H7 (cell line): ENCODE measurements at places on chromosomes 3 and 15. TPM values are rescaled to one million over a fixed set of nuclear protein-coding genes. Genes with fewer than 3 reads are reported as not detected.

- DNase-seq = no peak
Observed at GRCh38 chr15:35713733-35714132, 167.8 kb upstream of the DPH6 start.

The RPUSD2 gene
- total RNA-seq = 30.5 and 38.1 TPM in 2 replicates

The TRPC1 gene
- total RNA-seq = 16.7 and 18.3 TPM in 2 replicates

The TPRA1 gene
- total RNA-seq = 33.9 and 38.1 TPM in 2 replicates

The MKRN2OS gene
- not detected in 2 replicates for total RNA-seq

GRCh38 chr15:32746116-32746857 lies 28.5 kb downstream of the GREM1 start:
- DNase-seq = no peak

The ZDHHC23 gene
- 4.4 and 6.4 TPM in 2 replicates for total RNA-seq

DNA sequence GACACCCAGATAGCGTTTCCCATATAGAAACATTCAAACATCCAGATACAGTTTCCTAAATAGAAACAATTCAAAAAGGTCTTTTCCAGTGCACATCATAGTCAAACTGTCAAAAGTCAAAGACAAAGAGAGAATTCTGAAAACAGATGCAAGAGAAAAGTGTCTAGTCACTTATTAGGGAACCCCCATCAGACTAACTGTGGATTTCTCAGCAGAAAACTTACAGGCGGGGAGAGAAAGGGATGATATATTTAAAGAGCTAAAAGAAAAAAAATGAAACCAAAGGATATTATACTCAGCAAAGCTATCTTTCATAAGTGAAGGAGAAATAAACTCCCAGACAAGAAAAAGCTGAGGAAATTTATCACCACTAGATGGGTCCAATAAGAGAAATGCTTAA lies 22.3 kb upstream of the CX3CR1 start:
- DNase-seq = no peak

GRCh38 chr3:196454935-196455334 lies 22.7 kb upstream of the UBXN7 start:
- no peak for DNase-seq

GRCh38 chr3:125187599-125187910 lies 25.0 kb downstream of the SLC12A8 start:
- DNase-seq = peak; percentile 58

GRCh38 chr3:128835096-128835495 lies 44.3 kb upstream of the ACAD9 start:
- no peak for DNase-seq

GRCh38 chr3:139123377-139124095 lies 78.8 kb upstream of the PRR23C start:
- no peak for DNase-seq

DNA sequence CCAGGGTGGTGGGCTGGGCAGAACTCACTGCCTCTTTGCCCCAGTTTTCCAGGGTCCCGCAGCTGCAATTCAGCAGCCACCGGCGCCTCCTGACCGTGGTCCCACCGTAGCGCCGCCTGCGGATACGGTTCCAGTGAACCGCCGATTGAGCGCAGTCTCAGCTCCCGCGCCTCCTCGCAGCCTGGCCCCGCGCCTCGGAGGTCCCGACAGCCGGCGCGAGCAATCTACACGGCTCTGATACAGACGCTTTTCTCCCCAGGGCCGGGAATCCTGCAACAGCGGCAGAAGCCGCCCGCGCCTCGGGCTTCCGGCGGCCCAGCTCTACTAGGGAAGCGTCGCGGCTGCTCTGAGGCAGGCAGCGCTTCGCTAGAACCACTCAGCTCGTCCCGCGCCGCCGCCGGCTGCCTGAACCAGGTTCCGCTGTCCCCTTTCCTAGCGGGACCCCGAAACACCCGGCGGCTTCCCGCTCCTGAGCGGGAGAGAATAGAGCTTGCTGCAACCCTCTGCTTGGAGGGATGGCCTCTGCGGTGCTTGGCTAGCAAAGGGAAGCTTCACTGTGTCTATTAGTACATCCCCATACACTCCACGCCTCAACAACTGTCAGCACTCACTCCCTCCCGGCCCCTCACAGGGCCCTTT lies 3.1 kb downstream of the FOXL2NB start:
- peak; percentile 81 for DNase-seq

- no peak for DNase-seq
Observed at GRCh38 chr3:23294770-23295387, 91.8 kb downstream of the UBE2E2 start.

- peak; percentile 30 for DNase-seq
Observed at GRCh38 chr15:70051948-70052633, 45.6 kb downstream of the TLE3 start.

The ADAMTS17 gene
- total RNA-seq = 0.55 and 2.3 TPM in 2 replicates

DNA sequence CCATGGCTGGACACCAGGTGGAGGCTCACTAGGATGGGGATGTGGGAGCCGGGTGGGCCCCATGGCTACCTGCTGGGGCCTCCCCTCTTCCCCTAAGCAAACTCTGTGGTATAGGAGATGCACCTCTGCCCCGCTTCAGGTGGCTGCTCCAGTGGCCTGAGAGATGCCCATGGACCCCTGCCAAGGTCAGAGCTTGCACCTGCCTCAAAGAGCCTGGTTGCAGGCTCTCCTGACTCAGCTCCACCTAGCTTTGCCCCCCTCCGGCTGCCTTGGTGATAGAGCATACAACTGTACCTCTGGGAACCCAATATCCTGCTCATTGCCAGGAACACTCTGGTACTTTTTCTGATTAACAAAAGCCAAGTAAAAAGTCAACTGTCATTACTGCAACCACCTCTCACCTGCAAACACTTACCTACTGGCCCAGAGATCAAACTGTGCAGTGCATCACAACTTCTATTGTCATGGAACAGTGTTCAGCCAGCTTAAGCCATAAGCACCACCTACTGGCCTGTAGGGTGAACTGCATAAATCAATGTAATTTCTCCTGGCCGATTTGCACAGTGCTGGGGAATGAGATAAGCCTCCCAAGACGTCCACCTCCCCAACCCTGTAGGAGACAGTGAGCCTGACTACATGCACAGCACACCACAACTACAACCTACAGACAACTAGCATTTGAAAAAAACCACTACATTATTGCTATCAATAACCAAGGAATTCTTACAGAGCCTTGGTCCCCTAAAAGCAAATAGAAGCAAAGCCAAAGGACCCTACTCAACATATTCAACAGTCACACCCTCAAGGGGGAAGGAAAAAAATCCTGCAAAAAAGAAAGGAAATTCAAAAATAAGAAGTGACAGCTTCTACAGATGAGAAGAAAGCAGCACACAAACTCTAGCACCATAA lies 352.4 kb upstream of the ARHGEF26 start:
- peak; percentile 49 for DNase-seq

The SEC11A gene
- 153 and 187 TPM in 2 replicates for total RNA-seq

- peak; percentile 81 for DNase-seq
Observed at GRCh38 chr3:11154036-11154952, at the start of gene HRH1. Gene HRH1, plus strand, starts transcription at chr3:11154493. Its CDS starts 104,545 bp downstream, at chr3:11259038.

The CALML4 gene
- total RNA-seq = 5.6 and 7.4 TPM in 2 replicates

The HIGD2B gene
- 0.17 and 0.30 TPM in 2 replicates for total RNA-seq

The DUOX2 gene
- 0.15 TPM in 1 of 2 replicates, not detected in the other for total RNA-seq

The DNAH12 gene
- not detected in 2 replicates for total RNA-seq

- no peak for DNase-seq
Observed at GRCh38 chr15:90625037-90625436, 92.1 kb upstream of the BLM start.

GRCh38 chr15:60326824-60327654 lies 70.7 kb downstream of the ANXA2 start:
- DNase-seq = no peak

The CTXN2 gene
- total RNA-seq = 0.07 TPM in 1 of 2 replicates, not detected in the other

The GOLGA8N gene
- 0.80 and 0.81 TPM in 2 replicates for total RNA-seq

DNA sequence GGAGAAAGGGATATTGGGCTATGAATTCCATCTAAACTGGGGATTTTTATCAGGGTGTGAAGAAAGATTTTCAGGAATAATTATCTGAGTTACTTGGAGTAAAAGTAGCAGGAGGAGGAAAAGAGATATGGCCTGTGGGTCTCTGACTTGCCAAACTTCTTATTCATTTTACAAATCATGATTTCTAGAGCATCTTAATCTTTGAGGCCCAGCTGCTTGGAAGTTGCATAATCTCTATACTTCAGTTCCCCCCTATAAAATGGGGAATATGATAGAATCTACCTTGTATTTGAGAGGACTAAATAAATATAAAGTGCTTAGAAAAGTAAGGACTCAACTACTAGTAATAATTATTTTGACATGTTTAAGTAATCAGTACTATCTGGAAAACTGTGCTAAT lies 11.0 kb upstream of the GABPB1 start:
- no peak for DNase-seq

GRCh38 chr15:77901251-77901881 lies 176.1 kb downstream of the TBC1D2B start:
- DNase-seq = no peak

DNA sequence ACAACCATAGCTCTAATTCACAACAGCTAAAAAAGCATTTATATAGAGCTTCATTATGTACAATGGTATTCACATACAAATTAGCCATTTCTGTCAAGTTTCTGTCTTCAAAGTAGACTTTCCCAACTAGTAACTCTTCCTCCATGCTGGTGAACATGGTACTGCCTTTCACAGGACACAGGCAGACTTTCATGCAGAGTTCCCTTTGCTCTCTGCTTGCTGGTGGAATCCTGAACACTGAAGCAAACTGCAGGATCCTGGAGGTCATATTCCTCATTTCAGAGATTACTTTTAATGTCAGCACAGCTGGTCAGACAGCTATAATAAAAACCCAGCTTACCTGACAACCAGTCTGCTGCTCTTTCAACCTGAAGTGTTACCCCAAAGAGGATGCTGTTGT lies 53.6 kb downstream of the TASOR start:
- DNase-seq = no peak
